ENCODE measurements at places on chromosomes 2 and 18.

DNA sequence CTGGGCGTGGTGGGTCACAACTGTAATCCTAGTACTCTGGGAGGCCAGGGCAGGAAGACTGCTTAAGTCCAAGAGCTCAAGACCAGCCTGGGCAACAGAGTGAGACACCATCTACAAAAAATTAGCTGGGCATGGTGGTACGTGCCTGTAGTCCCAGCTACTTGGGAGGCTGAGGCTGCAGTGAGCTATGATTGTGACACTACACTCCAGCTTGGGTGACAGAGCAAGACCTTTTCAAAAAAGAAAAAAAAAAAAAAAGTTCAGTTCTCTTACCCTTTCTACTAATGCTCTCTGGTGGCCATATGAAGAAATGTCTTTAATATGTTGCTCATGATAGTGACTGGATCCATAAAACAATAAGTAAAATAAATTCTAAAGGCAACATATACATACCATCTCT is 14.9 kb downstream of the TYW5 start:
- DNase-seq: no peak

- DNase-seq: no peak
Observed at GRCh38 chr2:10324095-10324832, 21.6 kb downstream of the HPCAL1 start.

GRCh38 chr18:27599202-27599829 is 414.2 kb upstream of the CHST9 start:
- no peak for DNase-seq

GRCh38 chr2:6926071-6926732 is 9.0 kb downstream of the RNF144A start:
- DNase-seq: no peak

- DNase-seq: no peak
Observed at GRCh38 chr2:112024231-112024630, 30.8 kb upstream of the TMEM87B start.

GRCh38 chr18:57915865-57916582 is 112.9 kb upstream of the ATP8B1 start:
- DNase-seq: no peak

- DNase-seq: no peak
Observed at GRCh38 chr2:225668606-225669266, 269.2 kb downstream of the NYAP2 start.

- DNase-seq: no peak
Observed at GRCh38 chr18:21513292-21513691, 87.2 kb downstream of the ESCO1 start.

- DNase-seq: peak; percentile 50
Observed at GRCh38 chr2:27123302-27124150, at the start of gene ABHD1. TSS of gene ABHD1 (plus strand) at chr2:27123815. CDS start at chr2:27123949, 134 bp downstream.

GRCh38 chr2:20378891-20379519 is 28.4 kb upstream of the PUM2 start:
- no peak for DNase-seq

- no peak for DNase-seq
Observed at GRCh38 chr2:239898292-239898925, 126.7 kb downstream of the NDUFA10 start.

GRCh38 chr2:215347878-215348277 is 36.0 kb downstream of the ATIC start:
- DNase-seq: no peak

- DNase-seq: no peak
Observed at GRCh38 chr2:99821572-99821971, 320.8 kb downstream of the AFF3 start.

DNA sequence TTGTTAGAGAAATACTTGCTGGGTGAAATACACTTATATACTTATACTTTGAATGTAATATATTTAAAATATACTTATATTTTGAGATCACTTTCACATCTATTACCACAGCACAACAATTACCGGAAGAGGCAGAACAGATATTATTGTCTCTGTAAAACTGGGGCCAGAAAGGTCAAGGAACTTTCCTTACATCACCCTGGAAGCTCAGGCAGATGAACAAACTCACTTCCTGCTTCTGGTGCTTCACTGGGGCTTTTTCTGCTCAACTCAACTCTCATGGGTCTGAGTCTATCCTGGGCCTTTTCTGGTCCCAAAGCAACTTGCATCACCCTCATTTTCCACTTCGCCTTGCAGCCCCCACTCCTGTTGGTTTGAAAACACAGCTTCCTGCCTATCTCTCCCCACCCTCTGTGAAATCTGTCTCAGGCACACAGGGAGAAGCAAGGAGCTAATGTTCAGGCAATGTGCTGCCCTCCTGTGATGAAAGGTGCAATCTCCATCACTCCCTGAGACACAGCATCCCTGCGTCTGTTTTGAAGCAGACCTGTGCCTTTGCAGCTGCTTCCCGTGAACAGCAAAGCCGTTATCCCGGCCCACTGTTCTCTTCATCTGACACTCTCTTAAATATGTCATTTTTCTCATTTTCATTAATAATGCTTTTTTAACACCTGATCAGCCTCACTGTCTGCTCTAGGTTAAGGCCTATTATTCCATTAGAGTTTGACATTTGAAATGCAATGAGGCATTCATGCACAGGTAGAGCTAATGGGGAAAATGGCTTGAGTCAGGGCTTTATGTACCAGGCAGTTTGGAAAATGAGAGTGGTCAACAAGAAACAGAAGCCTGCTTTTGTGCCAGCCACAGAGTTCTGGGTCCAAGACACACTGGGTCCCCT is 251.9 kb upstream of the CHAC2 start:
- DNase-seq: no peak

GRCh38 chr2:162509288-162509968 is 165.5 kb downstream of the GCA start:
- no peak for DNase-seq

GRCh38 chr2:11071939-11072338 is 83.3 kb upstream of the SLC66A3 start:
- no peak for DNase-seq

- DNase-seq: peak; percentile 1
Observed at GRCh38 chr2:202377207-202377761, 1.2 kb downstream of the BMPR2 start.

DNA sequence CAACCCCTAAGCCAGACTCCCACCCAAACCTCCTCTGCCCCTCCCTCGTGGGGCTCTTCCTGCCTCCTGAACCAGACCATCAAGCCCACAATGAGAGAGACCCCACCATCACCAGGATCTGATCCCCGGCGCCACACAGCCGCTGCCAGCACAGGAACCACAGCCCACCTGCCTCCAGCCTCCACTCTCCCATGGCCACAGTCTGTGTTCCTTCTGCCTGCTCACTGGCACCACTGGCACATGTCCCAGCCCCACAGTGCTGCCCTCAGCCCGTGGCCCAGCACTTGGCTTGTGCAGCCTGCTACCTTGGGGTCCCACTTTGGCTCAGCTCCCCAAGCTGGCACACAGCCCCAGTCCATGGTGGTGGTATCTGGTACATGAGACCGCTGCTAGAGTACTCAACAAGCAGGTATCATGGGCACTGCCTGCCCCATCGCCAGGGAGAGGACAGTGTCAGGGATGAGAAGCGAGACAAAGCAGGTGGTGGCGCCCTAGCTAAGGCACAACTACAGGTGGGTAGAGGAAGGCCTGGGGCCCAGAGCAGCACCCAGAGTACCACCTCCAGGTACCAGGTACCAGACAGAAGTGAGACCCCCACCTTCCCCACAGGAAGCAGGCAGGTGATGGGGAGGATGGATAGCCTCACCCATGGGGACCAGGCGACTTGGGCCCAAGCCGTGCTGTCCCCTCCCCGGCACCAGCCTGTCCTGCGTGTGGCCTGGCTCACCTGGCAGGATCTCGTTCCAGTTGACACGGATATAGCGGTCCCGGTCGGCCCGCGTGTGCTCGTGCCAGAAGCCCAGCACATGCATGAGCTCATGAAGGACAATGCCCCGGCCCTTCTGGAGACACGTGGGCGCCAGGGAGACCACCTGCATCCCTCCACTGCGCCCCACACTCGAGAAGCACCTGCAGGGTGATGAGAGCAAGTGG is 6.2 kb downstream of the ASTL start:
- DNase-seq: no peak

GRCh38 chr2:66691031-66691965 is 256.4 kb downstream of the MEIS1 start:
- DNase-seq: no peak

DNA sequence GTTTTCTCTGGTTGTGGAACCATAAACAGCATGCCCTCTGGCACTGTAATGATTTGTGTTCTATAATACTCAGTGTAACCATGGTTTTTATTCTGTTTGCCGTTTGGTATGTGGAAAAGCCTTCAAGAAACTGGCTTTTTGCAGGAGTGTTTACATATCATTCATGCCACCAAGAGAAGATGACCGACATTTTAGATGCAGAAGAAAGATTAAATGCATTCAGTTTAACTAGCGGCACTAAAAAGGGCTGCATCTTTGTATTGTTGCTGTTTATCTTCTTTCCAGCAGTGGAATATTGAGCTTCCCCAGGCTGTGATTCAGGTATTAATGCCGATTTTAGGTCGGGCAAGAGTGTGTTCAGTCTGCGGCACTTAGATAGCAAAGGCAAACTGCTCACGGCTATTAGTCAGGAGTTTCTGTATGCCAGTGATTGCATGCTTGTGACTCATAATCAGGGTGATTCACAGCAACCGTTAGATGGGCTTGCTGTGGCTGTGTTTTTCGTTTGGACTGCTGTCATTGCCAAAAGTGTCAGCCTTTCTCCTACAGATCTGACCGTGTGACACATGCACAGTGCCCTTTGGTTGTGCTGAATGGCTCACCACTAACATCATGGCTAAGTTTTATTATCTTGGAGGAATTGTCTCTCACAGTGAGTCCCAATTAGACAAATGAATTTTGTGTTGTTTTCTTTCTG is 479.7 kb downstream of the PARD3B start:
- no peak for DNase-seq

DNA sequence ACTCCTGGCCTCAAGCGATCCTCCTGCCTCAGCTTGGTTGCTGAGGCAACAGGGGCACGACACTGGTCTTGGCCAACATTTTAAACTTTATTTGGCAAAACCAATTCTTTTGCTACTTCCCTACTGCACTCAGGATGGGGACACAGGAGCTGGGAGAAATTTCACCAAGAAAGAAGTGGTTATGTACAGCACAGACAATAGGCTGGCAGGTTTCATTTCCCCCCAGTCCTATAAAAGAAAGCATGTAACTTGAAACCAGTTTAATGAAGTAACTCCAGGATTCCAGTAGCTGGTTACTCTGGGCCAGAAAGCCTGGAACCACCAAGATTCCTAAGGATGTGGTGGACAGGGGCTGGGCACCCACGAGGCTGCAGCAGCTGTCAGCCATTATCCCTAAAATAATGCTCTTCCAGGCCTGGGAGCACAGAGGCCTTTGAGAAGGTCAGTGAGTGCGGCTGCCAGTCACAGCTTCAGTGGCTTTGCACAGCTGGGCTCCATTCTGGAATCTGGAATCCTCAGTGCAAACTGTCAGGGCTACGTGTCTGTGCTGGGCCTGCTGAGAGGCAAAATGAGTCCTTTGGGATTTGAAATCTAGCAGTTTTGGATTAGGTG is 142.3 kb upstream of the ITGA6 start:
- DNase-seq: no peak

DNA sequence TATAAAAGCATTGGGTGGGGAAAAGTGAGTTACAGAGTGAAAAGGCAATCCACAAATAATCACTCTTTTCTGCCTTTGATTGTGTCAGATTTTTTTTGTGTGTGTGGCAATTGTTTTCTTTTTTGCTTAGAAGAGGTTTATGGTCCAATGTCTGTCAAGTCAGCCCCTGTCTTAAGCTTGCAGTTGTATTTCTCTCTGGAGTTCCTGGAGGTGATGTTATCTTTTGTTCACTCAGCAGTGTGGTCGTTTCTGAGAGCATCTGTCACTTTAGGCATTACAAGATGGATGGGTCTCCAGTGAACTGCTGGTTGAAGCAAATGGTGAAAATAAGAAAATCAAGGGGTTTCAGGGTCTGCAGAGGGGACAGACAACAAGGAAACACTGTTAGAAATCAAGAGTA is 121.3 kb downstream of the GREB1L start:
- DNase-seq: no peak

- no peak for DNase-seq
Observed at GRCh38 chr2:18610090-18610489, 20.7 kb upstream of the NT5C1B start.

GRCh38 chr2:214019973-214020345 is 390.9 kb upstream of the VWC2L start:
- DNase-seq: no peak

DNA sequence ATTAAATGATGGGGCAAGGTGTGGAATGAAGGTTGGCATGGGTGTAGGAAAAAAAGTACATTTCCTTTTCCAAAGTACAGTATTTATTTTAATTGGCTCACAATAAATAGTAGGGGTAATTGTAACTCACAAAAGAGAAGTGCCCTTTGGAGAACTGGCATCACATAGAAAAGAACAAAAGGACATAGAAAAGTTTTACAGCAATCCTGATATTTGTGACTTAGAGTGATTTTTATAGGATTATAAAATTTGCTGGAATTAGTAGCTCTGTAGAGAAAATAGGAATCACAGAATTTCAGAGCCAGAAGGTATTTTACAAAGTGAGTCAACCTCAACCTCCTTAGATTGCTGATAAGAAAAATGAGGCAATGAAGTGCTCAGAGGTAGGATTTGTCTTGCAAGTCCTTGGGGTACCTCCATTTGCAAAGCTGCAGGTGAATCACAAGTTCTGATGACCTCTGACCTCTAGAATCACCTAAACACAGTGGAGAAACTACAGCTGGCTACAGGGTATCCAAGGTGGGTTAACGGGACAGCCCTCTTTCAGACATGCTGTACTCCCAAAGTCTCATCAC is 133.6 kb downstream of the SOCS6 start:
- DNase-seq: no peak

- DNase-seq: no peak
Observed at GRCh38 chr2:25380586-25381375, 39.1 kb upstream of the DNMT3A start.

- no peak for DNase-seq
Observed at GRCh38 chr2:231398585-231398984, 3.1 kb downstream of the B3GNT7 start.

GRCh38 chr2:122966461-122966860 is 1058.6 kb upstream of the CNTNAP5 start:
- no peak for DNase-seq

- DNase-seq: no peak
Observed at GRCh38 chr18:76565238-76566173, 70.5 kb upstream of the ZNF516 start.

GRCh38 chr2:221533299-221533698 is 38.8 kb downstream of the EPHA4 start:
- DNase-seq: no peak

DNA sequence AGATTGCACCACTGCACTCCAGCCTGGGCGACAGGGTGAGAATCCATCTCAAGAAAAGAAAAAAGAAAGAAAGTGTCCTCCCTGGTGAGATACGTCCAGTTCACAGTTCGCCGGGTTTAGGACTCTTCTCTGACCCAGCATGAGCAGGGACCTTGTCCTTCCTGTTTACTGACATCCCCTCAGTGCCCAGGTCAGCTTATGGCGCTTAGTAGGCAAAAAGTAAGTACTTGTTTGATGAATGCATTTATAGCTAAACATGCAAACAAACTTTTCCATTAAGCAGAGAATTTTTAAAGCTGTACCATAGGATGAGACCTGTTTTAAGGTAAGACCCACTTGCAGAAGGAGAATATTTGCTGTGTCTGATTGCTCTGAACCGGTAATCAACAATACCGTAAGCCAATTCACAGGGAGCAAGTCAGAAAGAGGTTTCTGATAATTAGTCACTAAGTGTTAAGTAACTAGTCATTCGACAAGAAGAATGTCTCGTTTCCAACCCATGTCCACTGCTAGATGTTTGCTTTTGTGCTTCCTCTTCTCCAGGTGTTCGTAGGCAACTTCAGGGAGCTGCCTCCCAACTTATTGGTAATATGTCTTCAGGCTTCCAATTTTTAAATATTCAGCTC is 40.0 kb downstream of the MOGAT1 start:
- DNase-seq: no peak
